H1 (cell line): ENCODE measurements at places on chromosomes 2 and 18. TPM values are rescaled to one million over a fixed set of nuclear protein-coding genes. Genes with fewer than 3 reads are reported as not detected.

- peak; percentile 51 for DNase-seq
Observed at GRCh38 chr2:8573234-8573941, 108.5 kb upstream of the ID2 start.

- no peak for DNase-seq
Observed at GRCh38 chr18:2121224-2121623, 450.1 kb downstream of the METTL4 start.

DNA sequence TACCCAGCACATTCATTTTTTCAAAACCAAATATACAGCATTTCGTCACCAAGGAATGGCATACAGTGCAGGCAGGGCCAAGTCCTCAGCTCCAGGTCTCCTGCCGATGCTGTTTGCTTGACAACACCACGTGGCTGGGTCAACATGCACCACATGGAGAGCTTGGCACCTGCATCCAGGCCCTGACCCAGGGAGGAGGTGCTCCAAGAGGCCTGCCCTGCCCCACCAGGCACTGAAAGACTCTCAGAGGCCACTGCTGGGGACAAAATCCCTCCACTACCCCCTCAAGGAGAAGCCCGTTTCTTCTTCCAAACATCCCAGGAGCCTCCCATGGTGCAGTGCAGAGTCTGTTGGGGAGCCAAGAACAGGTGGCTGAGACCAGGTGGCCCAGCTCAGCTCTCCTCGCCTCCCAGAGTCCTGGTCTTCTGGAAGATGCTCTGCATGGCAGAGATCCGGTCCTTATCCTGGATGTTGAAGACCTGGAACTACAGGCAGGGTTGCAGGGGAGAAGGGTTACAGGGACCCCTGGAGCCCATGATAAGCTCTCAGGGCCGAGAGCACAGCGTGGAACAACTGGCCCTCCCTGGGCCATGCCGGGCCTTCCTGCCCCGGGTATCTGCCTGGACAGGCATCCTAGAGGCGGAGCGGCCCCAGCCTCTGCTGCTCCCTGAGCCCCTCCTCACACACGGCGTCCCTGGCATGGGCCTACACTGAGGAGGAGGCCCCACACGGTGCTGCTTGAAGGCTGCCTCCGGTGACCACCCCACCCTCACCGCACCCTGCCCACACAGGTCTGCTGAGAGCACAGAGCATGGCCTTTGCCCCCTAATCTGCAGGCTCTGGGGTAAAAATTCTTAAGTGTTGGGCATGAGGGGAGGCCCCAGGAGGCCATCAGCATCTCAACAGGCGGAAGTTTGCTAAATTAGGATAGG lies 9.0 kb downstream of the MAB21L4 start:
- DNase-seq = no peak

GRCh38 chr2:221423210-221423804 lies 148.8 kb downstream of the EPHA4 start:
- DNase-seq = no peak

DNA sequence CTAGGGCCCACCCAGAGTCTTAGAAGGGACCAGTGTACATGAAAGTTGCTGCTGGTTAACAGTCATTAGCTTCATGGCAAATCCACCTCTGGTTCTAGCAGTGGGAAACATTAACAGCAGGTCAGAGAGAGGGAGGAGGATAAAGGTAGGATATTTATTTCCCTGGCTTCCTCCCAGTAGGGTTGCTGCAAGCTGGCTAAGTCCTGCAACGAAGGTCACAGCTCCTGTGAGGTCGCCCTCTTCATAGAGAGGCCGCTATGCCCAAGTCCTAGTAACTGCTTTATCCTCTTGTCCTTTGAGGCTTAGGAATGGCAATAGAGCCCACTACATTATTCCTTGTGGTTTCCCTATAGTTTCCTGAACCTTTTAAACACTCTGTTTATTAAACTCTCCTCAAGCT lies 84.0 kb upstream of the ACSL3 start:
- no peak for DNase-seq

DNA sequence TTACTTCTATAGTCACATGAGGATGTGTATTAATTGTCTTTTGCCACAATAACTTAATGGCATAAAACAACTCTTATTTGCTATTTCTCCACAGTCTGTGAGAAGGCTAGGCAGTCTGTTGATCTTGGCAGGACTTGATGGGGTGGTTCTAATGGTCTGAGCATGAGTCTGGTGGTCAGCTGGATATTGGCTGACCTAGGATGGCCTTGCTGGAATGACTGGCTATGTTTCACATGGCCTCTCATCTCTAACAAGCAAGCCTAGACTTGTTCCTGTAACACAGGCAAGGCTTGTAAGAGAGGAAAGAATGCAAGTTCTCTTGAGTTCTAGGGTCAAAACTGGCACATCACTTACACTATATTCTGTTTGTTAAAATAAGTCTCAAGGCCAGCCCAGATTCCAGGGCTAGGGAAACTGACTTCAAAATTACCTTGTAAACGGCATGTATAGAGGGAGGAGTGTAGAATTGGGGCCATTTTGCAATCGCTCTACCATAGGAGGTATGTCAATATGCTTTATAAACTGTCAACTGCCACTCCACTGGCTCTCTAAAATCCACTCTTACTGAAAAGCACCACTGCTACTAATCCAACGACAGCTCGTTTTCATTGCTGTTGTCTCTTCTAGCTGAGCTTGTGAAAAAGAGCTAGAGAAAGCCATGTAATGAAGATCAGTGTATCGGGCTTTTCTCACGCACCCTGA lies 325.0 kb upstream of the PKDCC start:
- no peak for DNase-seq

- DNase-seq = no peak
Observed at GRCh38 chr18:71986351-71987050, 557.6 kb downstream of the CBLN2 start.

DNA sequence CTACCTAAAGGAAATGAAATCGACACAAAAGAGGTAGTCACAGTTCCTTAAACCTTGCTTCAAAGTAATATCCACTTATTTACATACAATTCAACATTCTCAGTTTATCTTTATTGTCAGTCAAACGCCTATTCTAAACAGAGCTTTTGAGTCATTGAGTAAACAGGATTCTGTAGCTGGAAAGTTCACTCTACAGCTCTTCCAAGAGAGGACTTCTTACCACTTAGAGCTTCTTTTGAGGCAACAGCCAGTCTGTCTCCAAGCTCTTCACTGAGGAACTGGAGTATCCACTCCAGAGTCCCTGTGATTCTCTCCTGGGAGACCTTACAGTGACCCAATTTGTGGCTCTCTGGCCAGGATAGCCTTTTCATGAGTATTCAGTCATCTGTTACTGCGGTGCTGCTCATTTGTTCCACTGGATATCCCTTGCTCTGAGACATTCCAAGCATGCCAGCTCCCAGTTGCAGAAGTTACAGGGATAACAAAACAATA lies 210.9 kb upstream of the OSR1 start:
- no peak for DNase-seq

- no peak for DNase-seq
Observed at GRCh38 chr2:15766303-15766861, 174.0 kb upstream of the MYCN start.

DNA sequence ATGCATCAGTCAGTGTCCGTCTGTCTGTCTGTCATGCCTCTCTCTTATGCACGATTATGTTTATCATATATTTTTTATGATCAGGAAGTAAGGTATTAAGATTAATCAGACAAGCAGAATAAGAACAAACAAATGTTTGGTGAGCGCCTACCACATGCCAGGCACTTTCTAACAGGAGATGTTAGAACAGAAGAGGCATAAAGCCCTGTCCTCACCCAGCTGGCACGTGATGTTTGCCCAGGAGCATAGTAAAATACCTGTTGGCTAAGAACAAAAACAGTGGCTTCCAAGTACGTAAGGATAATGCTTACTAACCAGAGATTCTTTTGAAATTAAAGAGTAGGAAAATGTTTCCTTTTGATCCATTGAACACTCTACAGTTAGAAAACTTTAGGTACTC lies 380.2 kb upstream of the RAB12 start:
- no peak for DNase-seq

The CPLX4 gene
- not detected in 2 replicates for total RNA-seq

The G6PC2 gene
- not detected in 2 replicates for total RNA-seq

GRCh38 chr2:153917570-153917969 lies 45.8 kb downstream of the GALNT13 start:
- DNase-seq = no peak

- DNase-seq = no peak
Observed at GRCh38 chr18:74457043-74457724, at the start of gene DIPK1C. Gene DIPK1C, minus strand, starts transcription at chr18:74457308. Its CDS starts 49 bp downstream, at chr18:74457259.

GRCh38 chr2:44364604-44365003 lies 2.9 kb downstream of the CAMKMT start:
- no peak for DNase-seq

The EN1 gene
- not detected in 2 replicates for total RNA-seq

The GPR45 gene
- not detected in 2 replicates for total RNA-seq

DNA sequence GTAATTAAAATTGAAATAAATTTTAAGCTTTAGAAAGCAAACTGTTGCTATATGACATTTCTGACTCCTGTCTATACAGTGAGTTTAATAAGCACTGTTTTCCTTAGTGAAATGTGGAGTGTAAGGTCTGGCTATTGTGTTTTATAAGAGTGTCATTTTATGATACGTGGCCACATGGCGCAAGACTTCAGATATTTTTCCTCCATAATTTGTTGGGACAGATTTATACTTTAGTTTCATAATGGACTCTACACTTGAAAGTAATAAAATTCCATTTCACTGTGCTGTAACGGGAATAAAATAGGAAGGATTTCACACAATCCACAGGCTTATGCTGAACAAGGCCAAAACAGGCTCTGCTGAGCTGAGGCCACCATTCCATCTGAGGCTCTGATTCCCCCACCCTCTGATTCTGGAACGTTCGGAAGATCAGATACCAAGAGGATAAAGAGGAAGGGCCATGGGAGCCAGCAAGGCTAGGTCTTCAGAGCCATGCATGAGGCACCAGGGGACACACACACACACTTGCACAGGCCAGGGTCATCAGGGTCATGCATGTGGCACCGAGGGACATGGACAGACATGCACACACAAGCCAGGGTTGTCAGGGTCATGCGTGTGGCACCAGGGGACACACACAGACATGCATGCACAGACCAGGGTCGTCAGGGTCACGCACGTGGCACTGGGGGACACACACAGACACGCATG lies 35.6 kb downstream of the HDAC4 start:
- DNase-seq = no peak

GRCh38 chr18:44411976-44412375 lies 268.7 kb upstream of the SETBP1 start:
- no peak for DNase-seq

GRCh38 chr2:223238301-223238700 lies 186.3 kb downstream of the KCNE4 start:
- DNase-seq = no peak

The PREB gene
- total RNA-seq = 51.2 and 54.1 TPM in 2 replicates

The CRIM1 gene
- total RNA-seq = 27.4 and 28.4 TPM in 2 replicates

The PDE11A gene
- total RNA-seq = 0.19 and 0.36 TPM in 2 replicates

The CABYR gene
- 18.8 and 20.1 TPM in 2 replicates for total RNA-seq

DNA sequence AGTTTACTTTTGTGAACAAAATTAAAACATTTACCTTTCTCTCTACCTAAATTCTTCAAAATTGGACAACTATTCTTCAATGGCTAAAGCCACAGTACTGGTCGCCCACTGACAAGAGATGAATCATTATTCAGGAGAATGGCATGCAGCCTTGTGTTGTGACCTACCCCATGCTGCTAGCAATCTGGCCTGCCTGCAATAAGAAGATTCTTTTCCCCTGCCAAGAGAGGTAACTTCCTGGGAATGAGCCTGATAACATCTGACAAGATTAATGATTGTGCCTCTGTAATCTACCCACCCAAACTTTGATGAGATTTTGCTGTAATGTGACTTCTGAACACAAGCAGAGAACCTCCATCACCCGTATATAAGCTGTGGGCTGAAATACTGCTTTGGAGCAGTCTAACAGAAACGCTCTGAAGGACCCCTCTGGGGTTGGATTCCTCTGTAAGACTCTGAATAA lies 47.0 kb upstream of the ST3GAL5 start:
- DNase-seq = no peak

- DNase-seq = no peak
Observed at GRCh38 chr2:73243884-73244570, 9.9 kb downstream of the CCT7 start.

The PRSS56 gene
- not detected in 2 replicates for total RNA-seq

The PSTPIP2 gene
- total RNA-seq = 2.4 and 2.7 TPM in 2 replicates

The SCYGR4 gene
- not detected in 2 replicates for total RNA-seq

The CHRNA1 gene
- total RNA-seq = 0.15 TPM in 1 of 2 replicates, not detected in the other

The AFF3 gene
- 1.7 and 3.0 TPM in 2 replicates for total RNA-seq

DNA sequence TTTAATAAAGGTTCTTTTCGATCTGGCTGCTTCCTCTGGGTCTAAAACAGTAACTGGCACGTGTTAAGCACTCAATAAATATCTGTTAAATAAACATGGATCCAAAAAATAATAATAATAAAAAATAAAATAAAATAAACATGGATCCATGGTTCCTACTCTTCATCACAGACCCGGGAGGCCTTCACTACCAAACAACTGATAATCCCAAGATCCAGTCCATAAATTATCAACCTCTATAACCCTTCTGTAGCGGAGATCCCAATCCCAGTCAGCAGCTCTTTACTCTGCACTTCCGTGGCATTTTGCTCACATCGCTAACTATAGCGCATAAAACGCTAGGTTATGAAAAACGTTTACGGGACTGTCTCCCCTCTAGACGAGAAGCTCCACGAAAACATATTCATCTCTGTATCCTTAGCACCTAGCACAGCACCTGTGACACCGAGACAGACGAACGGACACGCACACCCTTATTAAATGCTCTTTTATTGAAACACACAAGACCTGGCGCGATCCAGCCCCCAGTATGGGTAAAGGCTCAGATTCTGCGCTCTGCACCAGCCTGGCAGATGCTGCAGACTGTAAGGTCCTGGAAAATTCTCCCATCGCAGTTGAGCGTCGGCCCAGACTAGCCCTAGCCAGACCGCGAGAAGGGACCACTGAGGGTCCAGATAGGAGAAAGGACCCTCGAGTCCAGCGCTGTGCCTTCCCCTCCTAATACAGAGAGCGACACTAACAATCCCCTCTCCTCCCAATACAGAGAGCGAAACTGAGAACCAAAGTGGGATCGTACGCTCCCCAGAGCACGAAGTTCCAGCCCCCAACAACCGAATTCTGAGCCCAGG lies 770 bp downstream of the NBAS start:
- DNase-seq = no peak

The SIX2 gene
- 0.84 and 1.0 TPM in 2 replicates for total RNA-seq

DNA sequence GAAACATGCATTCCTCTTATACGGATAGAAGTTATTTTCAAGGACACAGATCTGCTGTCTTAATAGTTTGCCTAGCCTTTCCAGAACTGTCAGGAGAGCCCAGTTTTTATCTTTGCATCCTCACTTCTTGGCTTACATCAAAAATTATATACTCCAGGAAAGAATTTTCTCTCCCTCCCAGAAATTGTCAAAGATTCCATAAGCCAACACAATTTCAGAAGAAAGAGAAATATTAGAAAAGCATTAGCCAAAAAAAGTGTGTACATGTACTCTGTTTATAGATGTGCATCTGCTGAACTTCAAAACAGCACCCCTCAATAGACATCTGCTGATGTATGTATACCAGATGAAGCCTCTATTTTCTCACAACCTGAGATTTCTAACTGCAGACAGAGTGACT lies 210.4 kb downstream of the METTL4 start:
- DNase-seq = no peak
